ENCODE measurements at places on chromosomes 2 and 18.

- no peak for DNase-seq
Observed at GRCh38 chr18:50947899-50948298, 19.9 kb upstream of the ELAC1 start.

GRCh38 chr2:98134172-98135005 lies 47.4 kb downstream of the VWA3B start:
- no peak for DNase-seq

GRCh38 chr2:44207102-44207501 lies 38.4 kb downstream of the PPM1B start:
- no peak for DNase-seq

DNA sequence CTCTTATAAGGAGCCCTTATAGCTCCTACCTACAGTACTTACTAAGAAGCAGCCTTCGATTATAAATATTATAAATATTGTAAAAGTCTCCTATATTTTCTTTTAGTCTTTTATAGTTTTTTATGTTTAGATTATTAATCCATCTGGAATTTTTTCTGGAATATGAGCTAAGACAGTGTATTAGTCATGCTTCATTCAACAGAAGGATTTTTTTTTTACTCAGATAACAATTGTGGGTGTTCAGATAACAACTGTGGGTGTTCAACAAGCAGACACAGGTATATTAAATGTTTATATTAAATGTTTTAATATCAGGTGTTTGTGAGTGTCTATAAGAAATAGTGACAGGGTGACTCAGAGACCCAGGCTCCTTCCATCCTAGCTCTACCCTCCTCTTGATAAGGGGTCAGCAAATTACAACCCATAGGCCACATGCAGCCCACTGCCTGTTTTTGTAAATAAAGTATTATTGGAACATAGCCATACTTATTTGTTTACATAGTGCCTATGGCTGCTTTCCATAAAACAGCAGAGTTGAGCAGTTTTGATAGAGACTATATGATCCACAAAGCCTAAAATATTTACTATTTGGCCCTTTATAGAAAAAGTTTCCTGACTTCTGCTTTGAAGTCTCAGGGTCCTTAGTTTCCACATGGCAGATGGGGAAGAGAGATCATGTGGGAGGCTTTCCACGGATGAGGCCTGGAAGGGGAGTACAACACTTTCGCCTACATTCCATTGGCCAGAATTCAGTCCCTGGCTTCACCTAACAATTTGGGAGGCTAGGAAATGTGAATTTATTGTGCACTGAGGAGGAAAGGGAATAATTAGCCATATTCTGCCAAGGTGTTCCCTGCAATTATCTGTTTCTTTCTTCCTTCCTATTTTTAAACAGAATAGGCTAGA lies 4.3 kb upstream of the SPATS2L start:
- no peak for DNase-seq

GRCh38 chr18:11849841-11850634 lies 1.2 kb upstream of the CHMP1B start:
- peak; percentile 96 for DNase-seq

GRCh38 chr2:42879913-42880737 lies 87.7 kb upstream of the HAAO start:
- DNase-seq = no peak

GRCh38 chr2:15591373-15591691 lies 336 bp upstream of the DDX1 start:
- DNase-seq = no peak

GRCh38 chr2:135528006-135528405 lies 3.0 kb downstream of the ZRANB3 start:
- no peak for DNase-seq

- DNase-seq = no peak
Observed at GRCh38 chr2:150135223-150135883, 352.1 kb downstream of the RND3 start.

DNA sequence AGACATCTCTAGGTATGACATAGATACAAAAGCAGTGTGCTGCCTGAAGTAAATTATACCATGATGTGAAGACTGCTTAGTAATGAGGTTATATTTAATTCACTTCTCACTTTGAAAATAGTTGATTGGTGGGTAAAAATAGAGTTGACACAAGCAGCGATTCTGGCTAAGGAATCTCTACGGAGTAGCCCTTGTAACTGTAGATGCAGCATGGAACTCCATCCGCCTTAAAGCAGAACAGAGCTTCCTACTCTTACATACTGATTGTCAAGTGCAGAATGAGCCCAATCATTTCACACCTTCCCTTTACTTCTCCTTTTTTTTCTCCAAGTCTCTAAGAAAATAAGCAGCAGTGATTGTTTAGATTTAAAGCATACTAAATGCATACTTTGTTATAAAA lies 1594.6 kb upstream of the SLC39A10 start:
- no peak for DNase-seq

DNA sequence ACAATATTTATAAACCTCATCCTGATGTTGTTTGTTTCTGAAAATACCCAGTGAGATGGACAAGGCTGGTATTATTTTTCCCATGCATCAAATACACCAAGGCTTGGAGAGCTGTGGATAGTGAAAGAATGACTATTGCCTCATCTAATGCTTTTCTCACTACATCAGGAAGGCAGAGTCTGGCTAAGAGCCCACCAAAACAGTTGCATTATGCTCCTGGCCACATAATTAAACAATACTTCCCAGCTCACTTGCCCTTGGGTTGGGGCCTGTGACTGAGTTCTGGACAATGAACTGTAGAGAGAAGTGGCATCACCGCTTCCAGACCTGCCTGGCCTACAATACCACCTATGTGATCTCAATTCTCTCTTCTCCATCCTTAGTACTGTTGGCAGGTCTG lies 46.4 kb upstream of the REEP1 start:
- no peak for DNase-seq

DNA sequence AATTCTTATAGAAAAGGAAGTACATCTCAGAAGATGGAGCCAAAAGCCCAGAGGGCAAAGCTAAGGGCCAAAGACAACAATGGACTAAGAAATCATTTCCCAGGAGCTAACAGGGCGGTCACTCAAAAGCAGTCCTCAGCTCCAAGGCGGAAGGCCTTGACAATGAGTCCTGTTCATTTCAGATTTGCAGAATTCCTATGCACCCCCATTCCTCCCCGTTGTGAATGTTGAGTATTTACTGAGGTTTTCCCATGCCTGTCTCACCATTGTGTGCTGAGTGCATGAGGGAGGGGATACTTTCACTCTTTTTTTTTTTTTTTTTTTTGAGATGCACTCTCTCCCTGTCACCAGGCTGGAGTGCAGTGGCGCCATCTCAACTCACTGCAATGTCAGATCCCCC lies 18.8 kb upstream of the DTNB start:
- DNase-seq = peak; percentile 98

DNA sequence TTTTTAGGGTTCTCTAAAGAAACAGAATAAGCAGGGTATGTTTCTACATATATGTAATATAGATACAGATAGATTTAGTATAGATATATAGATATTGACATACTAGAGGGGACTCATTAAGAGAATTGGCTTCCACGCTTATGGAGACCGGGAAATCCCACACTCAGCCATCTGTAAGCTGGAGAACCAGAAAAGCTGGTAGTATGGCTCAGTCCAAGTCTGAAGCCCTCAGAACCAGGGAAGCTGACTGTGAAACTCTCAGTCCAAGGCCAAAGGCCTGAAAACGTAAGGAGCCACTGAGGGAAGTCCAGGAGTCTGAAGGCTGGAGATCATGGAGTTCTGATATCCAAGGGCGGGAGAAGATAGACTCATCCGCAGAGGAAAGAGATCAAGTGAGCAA lies 441.3 kb upstream of the CDH20 start:
- no peak for DNase-seq

GRCh38 chr2:231795525-231796327 lies 9.5 kb downstream of the COPS7B start:
- DNase-seq = peak; percentile 77

- DNase-seq = no peak
Observed at GRCh38 chr2:127044165-127044718, 62.7 kb downstream of the BIN1 start.

GRCh38 chr2:217462121-217462520 lies 540.7 kb downstream of the TNS1 start:
- DNase-seq = no peak

DNA sequence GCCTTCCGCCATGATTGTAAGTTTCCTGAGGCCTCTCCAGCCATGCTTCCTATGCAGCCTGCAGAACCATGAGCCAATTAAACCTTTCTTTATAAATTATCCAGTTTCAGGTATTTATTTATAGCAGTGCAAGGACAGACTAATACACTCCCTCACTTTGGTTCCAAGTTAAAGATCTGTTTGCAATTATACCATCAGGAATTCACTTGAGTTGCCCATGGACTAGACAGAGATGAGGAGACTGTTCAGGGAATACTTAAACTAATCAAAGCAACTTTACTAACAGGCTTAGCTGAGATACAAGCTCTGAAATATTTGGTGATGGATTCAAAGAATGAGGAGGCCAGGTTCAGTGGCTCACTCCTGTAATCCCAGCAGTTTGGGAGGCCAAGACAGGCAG lies 190.0 kb downstream of the MTCL1 start:
- DNase-seq = no peak

DNA sequence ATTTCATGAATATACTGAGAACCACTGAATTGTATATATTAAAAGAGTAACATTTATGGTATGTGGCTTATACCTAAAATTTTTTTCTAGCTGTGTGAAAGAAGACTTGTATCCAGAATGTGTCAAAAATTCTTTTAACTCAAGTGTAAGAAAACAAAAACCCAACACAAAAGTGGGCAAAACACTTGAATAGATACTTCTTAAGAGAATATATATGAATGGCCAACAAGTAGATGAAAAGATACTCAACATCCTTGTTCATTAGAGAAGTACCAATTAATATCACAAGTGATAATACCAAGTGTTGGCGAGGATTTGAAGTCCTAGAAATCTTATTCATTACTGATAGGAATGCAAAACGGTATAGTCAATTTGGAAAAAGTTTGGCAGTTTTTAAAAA lies 107.2 kb upstream of the MYO3B start:
- no peak for DNase-seq

GRCh38 chr2:3604991-3605961 lies 10.4 kb downstream of the COLEC11 start:
- peak; percentile 22 for DNase-seq

GRCh38 chr18:30280861-30281470 lies 761.6 kb downstream of the DSC3 start:
- peak; percentile 74 for DNase-seq

DNA sequence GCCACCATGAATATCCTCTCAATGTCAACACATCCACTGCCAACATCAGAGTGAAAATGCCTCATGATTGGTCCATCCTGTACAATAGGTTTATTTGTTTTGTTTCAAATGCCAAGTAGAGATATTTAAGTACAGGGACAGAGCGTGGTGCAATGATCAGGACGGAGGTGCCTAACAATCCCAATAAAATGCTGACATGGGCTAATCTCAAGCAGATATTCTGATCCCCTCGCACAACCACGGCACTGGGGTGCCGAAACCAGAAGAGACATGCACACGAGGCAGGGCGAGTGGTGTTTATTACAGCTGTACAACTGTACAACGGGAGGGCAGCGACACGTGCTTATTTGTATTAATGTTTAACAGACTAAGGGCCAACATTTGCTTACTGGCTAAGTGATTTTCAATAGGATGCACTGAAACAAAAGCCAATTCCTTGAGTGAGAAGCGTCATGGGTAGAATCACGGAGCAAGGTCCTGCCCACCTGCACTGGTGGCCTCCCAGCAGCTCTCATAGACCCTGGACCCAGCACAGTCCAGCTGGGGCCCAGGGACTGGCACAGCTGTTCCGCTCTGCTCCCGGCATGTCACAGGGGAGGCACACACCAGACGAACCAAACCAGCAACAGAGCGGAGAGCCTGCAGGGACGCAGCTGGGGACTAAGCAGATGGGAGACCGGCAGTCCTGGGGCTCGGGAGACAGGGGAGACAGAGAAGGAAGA lies 101.4 kb downstream of the HDAC4 start:
- DNase-seq = no peak

DNA sequence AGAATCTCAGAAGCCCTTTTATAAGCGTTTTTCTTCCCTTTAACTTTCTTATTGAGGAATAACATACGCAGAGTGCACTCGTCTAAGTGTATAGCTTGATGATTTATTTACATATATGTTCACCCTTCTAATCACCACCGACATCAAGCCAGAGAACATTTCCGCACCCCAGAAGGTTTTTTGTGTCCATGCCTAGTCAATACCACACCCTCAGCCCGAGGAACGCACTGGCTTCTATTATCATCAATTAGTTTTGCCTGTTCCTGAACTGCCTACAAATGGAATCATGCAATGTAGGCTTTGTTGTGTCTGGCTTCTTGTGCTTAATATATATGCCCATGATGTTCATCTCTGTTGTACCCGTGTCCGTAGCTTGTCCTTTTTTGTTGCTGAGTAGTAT lies 27.7 kb downstream of the SDC1 start:
- no peak for DNase-seq

DNA sequence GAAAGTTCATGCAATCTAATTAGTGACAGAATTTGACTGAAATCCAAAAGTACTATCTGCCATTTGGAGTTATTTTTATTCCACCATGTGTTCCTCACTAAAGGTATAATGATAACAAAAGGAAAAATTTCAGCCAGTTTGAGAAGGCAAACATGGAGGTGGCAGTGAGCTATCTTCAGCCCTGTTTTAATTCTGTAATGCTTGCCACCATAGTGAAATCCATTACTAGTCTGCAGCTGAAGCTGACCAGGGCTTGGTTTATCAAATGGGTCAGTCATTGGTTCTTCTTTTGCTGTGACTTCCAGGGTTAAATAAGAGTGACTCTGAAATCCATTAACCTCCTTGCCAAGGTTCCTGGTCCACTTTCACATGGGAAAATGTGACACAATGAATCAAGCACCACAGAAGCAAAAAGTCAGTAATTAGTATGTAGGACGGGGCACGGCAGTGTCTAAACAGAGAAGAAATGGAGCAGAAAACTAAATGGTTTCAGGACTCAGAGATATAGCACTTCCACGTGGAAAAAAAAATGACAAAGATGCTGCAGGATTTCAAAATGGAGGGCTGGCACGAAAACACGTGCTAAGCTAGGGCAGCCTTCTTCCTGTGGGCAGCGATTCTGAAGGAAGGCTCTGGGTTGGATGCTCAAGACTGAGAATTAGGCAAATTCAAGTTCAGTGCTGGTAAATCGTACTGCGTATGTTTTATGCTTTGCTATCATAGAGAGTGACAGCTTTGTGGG lies 87.2 kb downstream of the EPHA4 start:
- DNase-seq = no peak

- DNase-seq = peak; percentile 37
Observed at GRCh38 chr2:96549967-96550786, 13.6 kb downstream of the ARID5A start.

GRCh38 chr2:8882094-8882493 lies 44.7 kb upstream of the KIDINS220 start:
- DNase-seq = peak; percentile 89

GRCh38 chr2:56325661-56326345 lies 142.0 kb downstream of the CCDC85A start:
- DNase-seq = no peak
